ENCODE measurements at places on chromosomes 4 and X.

- no peak for DNase-seq
Measured at GRCh38 chr4:4820261-4820660, 39.2 kb upstream of the MSX1 start.

GRCh38 chr4:18847249-18847890, 825.8 kb upstream of the LCORL start:
- DNase-seq: no peak

GRCh38 chr4:39706741-39707511, 9.0 kb downstream of the UBE2K start:
- DNase-seq: no peak

DNA sequence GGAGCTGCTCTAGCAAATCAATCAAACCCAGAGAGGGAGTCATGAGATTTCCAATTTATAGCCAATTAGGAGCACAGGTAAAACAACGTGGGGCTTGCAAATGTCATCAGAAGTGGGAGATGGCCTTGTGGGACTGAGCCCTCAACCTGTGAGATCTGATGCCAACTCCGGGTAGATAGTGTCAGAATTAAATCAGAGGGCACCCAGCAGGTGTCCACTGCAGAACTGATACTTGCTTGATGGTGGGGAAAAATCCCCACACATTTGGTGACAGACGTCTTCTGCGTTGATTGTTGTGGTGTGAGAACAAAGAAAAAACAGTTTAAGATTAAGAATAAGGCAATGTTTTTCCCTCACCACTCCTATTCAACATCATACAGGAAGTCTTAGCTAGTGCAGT, 1402.8 kb downstream of the RAPGEF2 start:
- no peak for DNase-seq

DNA sequence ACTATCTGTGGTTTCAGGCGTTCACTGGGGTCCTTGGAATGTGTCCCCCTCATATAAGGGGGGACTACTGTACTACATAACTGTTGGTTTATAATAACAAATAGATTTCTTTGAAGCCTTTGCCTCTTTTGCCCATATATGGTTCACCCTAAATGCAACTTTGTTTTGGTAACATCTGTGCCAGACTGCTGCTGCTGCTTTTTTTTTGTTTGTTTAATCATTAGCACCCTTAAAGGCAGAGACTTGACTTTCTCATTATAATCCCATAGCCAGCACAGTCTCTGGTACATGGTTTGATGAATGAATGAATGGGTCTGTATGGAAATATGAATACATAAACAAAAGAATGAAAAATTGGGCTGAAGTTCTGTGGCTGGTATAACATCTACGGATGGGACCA, 80.2 kb upstream of the LHFPL1 start:
- DNase-seq: no peak

- DNase-seq: peak; percentile 13
Measured at GRCh38 chr4:2804449-2804972, 11.6 kb downstream of the SH3BP2 start.

GRCh38 chrX:137651647-137652046, 85.7 kb downstream of the ZIC3 start:
- DNase-seq: no peak

- DNase-seq: no peak
Measured at GRCh38 chrX:20463296-20464075, 196.8 kb upstream of the RPS6KA3 start.

DNA sequence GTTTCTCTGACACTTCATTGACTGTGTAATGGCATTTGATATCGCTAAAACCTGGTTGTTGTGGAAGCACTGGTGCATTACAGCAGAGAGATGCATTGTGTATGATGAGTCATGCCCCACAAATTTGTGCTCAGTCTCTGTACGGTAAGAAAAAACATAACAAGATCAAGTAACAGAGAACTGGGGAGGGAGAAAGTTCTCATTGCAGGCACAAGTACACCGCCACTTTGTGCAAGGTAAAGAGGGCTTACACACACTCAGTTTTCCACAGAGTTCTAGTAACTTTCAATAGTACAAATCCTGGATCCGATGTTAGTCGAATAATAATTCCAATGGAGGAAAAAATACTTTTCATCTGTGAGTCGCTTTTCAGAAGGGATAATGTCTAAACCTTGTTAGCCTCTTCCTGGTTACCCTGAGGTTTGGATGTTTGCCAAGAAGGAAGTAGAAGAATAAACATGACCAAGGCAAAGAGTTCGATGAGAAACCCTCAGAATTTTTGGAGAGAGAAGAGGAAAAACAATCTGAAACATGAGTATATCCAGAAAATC, 512.5 kb upstream of the SLIT2 start:
- no peak for DNase-seq

DNA sequence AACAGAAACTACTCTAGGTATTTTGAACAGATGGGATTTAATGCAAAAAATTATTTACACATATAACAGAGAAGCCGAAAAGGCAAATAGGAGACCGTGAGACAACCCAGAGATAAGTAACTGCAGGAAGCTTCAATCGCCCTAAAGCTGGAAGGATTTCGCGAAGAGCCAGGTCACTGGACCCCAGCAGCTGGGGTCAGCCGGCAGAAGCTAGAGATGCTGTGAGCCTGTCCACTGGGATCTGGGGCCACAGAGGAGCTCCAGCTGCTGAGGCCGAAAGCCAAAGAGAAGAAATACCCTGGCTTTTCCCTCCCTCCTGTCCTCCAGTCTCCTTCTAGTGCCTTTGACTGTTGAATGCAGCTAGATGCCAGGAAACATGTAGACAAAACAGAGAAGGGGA, 192.8 kb upstream of the BCOR start:
- DNase-seq: no peak

GRCh38 chrX:13485167-13485566, 84.2 kb upstream of the EGFL6 start:
- no peak for DNase-seq

DNA sequence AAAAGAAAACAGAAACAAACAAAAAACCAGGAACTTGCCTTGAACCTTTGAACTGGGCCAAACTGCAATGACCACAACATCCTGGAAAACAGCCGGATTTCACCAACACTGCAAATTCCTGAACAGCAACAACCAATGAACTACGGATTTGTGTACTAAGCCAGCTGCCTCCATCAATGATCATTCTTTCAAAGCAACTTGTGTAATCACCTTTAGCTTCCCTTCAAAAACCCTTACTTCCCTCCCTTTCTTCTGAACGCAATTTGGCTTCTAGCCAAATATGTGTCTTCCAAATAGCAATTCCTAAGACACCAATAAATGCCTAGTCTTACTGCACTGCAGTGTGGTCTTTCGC, 98.5 kb upstream of the FAM47C start:
- DNase-seq: no peak

- no peak for DNase-seq
Measured at GRCh38 chr4:71293705-71294104, 45.1 kb upstream of the SLC4A4 start.

- no peak for DNase-seq
Measured at GRCh38 chr4:140777894-140778293, 21.7 kb upstream of the TBC1D9 start.

DNA sequence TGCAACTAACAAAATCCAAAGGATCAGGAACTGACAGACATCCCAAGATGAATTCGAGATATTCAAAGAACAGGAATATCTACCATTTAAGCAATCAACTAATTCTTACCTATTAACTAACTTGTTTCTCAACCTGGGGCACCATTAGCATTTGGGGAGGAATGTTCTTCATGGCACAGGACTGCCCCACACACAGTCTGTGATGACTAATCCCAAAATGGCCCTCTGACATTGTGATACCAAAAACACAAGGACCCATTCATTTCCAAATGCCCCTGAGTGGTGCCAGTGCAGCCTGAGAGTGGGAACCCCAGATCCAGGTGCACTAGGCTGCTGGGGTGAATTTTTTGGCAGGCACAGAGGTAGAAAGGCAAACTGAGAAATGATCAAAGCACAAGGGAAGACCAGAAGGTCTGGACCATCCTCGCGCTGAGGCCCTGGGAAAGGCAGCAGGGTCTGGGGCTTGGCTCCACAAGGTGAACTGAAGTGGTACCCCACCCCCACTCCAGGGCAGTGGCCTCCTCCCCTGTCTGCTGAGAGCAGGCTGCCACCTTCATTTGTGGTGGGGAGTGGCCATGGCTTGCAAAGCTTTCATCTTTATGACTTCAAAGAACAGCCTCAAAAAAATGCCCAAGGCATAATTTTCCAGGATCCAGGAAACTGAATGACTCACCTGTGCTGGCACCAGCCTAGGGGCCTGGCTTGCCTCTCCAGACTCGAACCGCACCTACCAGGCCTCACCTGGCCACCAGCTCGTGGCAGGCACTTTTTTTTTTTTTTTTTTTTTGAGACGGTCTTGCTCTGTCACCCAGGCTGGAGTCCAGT, 122.4 kb downstream of the BCOR start:
- DNase-seq: no peak

- no peak for DNase-seq
Measured at GRCh38 chrX:66030505-66031317, 9.2 kb downstream of the VSIG4 start.

DNA sequence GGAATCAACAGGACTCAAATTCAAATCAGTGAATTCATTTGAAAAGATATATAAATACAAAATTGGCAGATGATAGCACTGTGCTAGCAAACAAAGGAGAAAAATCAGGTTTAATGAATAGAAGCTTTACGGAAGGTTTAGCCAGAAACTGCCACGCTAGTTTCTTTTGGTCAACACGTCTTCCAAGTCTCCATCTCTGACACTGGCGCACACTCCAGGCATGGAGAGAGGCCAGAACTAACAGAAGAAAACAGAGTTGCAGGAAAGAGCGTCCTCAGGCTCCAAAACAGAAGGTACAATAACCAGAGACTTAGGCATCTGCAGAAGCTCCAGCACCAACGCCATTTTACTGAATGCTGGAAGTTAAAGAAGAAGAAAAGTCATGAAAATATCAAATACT, 497.3 kb upstream of the FRG1 start:
- DNase-seq: no peak

GRCh38 chr4:83262682-83263081, 21.9 kb downstream of the COQ2 start:
- no peak for DNase-seq

GRCh38 chrX:102959471-102959870, 22.4 kb downstream of the RAB40AL start:
- no peak for DNase-seq

DNA sequence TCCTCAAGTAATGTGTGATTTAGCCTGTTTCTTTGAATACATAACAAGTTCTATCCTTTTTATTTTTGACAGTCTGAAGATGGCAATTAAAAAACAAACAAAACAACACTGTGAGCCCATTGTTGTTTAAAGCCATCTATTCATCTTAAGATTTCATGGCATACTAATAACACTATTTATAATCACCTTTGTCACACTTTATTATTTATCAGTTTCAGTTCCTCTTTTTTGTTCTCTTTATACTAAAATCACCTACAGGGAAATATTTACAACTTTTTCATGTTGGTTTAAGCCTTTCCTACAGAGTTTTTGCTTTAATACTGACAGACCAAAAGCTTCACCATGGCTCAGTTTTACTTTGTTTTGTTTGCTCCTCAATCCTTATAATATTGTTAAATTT, 247.4 kb upstream of the CTSO start:
- DNase-seq: no peak

- no peak for DNase-seq
Measured at GRCh38 chr4:7980036-7980435, 40.4 kb upstream of the AFAP1 start.

DNA sequence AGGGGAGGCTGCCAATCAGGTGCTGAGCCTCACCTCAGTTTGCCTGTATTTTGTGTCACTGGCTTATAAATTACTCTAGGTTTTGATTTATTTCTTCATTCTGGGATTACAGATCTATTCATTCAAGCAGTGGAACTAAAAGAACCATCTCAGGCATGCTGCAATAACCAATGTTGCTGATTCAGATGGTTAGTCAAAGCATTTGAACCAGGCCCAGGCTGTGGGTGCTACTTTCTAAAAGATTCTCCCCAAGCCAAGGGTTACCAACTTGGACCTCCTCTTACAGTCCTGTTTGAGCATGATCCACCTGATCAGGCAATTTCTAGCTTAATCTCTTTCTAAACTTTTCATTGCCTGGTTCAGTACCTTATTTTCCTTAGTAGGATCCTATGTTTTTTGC, 67.2 kb downstream of the TMEM131L start:
- no peak for DNase-seq

- no peak for DNase-seq
Measured at GRCh38 chr4:58767598-58767997, 1657.4 kb upstream of the IGFBP7 start.

GRCh38 chrX:68989865-68990606, 161.2 kb downstream of the EFNB1 start:
- DNase-seq: no peak

GRCh38 chr4:82681754-82682153, 116.8 kb downstream of the SCD5 start:
- no peak for DNase-seq

- no peak for DNase-seq
Measured at GRCh38 chr4:81179326-81179725, 35.7 kb downstream of the PRKG2 start.

DNA sequence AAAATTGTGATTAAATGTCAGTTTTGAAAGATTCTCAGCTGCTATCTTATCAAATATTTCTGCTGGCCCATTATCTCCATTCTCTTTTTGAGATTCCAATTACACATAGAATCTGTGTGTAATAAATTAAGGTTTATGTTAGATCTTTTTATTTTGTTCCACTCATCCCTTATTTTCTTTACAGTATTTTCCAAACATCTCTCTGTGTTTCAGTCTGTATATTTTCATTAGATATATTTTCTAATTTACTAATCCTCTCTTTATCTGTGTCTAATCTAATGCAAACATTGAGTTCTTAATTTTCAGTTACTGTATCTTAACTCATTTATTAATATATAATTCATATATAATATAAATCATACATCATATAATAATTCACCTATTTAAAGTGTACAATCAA, 268.7 kb downstream of the DCHS2 start:
- DNase-seq: no peak

DNA sequence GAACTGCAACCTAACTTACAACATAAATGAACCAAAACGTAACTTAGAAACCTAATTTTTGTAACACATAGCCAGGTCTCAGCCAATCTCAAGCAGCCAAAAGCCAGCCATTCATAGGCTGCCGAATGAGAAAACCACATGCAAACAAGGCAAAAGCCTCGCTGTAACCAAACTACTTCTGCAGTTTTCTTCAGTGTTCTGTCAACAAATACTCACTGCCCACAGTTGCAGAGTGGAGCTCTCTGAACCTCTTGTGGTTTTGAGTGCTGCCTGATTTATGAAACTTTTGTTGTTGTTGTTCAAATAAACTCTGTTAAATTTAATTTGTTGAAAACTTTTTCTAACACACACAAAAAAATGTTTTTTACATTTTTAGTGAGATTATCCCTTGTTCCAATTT, 251.2 kb downstream of the PAPSS1 start:
- DNase-seq: no peak

DNA sequence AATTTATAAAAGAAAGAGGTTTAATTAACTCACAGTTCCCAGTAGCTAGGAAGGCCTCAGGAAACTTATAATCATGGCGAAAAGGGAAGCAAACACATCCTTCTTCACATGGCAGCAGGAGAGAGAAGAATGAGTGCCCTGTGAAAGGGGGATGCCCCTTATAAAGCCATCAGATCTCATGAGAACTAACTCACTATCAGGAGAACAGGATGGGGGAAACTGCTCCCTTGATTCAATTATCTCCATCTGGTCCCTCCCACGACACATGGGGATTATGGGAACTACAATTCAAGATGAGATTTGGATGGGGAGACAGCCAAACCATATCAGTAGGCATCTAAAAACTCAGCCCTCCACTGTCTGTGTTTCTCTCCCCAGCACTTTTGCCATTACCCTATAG, 22.4 kb downstream of the ANK2 start:
- no peak for DNase-seq

- no peak for DNase-seq
Measured at GRCh38 chr4:58272311-58272710, 1162.1 kb upstream of the IGFBP7 start.

All from left ventricle myocardium inferior (tissue), 1 donor.